ENCODE measurements at places on chromosomes 2 and 18.

GRCh38 chr18:3869848-3870247, 419.9 kb downstream of the TGIF1 start:
- peak; percentile 24 for DNase-seq

- no peak for DNase-seq
These were observed 25.7 kb downstream of the DIS3L2 start for GRCh38 chr2:231987124-231987727.

DNA sequence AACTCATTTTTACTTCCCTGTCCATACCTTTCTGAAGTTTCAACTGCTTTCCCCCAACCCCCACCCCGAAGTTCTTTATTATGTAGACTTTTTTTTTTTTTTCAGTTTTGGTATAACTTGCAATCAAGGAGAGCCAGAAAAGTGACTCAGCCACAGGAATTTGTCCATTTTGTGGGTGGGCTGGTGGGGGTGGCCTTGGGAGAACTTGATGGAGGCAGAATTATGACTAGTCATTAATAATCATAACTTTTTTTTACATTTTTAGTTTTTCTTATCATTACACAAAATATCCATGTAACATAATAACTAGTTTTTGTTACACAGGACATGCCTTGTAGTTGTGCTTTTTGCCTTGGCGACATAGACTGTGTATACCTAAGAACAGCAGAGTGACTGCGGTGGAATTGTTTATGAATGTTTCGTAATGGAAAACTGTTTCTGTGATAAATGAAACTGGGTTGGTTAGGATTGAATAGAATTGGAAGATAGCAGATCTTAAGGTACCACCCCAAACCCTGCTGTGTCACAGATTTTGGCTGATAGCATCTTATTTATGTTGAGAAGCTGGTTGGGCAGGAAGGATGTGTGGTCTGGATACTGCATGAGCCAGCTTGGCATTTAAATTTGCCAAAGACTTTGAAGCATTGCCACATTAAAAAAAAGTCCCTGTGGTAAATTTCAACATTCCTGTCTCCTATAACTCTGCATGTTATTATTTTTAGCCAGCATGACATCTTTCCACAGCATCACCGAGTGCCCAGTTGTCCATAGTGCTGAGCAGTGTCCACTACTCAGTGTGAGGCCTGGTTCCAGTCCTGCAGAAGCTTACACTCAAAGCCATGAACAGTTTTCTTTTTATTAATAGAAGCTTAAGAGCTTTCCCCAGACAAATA, 30.7 kb downstream of the LYPD6B start:
- no peak for DNase-seq

DNA sequence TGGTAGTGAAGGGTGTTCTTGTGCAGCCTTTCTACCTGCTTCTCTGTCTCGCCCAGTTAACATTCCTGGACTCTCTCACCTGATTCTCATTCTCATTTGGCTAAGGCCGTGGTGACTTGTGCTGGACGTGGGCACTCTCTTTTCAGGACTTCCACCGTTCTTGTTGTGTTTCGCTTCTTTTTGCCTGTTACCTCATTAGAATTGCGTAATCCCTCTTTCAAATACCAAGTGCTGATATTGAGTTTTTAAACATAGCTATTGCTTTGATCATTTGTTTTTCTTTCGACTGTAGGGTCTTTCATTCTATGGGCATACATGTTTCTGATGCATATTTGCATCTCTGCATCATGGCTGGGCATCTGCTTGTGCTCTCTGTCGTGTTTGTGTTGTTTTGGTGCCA, 287.0 kb downstream of the ALPK2 start:
- DNase-seq: no peak

DNA sequence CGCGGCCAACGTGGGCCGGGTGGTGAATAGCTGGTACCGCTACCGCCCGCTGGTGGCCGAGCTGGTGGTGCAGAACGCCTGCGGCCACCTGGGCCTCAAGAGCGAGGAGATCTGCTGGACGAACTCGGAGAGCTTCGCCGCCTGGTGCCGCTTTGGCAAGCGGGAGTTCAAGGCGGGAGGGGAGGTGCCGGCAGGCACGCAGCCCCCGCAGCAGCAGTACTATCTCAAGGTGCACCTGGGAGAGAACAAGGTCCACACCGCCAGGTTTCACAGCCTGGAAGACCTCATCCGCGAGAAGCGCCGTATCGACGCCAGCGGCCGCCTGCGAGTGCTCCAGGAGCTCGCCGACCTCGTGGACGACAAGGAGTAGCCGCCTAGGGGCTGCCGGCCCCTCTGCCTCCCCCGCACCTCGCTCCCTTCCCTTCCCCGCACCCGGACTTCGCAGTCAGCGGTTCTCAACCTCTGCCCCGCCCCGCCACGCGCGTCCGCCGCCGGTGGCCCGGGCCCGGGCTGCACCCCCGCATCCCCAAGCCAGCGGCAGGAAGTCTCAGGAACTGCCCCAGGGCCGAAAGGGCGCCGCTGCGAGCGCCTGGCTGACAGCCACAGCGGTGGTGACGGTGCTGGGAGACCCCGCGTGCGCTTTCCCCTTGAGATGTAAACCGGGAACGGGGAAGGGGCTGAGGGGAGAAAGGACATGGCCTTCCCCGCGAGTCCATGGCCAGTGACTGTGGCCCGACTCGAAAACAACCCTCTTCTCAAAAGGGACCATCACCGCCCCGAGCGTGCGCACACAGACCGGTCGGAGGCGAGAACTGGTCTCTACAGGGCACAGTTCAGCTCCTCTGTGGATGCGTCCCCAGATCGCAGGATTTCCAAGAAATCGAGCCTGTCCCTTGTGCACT, 2.2 kb downstream of the LRATD1 start:
- no peak for DNase-seq

DNA sequence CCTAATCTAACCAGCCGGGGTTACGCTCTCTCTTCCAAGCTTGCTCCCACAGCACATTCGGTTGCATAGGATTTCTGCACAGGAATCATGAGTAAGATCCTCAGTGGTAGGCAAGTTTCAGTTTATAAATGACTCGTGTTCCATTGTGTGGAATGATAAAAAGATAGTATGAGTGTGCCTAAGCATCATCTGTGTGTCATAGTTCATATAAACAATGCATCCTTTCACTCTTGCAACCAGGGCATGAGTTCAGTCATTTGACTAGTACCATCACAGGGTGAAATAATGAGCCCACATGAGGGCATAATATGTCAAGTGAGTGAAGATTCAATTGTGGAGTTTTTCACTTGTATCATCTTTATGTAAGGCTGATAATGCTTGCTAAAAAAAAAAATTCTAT, 417.1 kb upstream of the CDH2 start:
- no peak for DNase-seq

DNA sequence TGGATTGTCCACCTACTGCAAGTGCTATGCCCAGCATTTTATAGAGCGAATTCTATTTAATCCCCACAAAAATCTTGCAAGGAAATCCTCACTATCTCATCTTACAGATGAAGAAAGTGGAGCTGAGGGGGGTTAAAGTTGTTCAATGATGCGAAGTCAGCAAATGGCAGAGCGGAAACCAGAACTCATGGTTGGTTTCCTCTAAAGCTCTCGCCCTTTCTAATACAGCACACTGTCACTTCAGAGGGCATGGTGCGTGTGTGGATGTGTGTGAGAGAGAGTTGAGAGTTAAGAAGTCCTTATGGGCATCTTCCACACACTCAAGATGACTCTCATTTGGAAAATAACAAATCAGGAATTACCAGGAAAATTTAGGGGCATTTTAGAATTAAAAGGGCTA, 78.4 kb downstream of the TGFA start:
- DNase-seq: no peak

DNA sequence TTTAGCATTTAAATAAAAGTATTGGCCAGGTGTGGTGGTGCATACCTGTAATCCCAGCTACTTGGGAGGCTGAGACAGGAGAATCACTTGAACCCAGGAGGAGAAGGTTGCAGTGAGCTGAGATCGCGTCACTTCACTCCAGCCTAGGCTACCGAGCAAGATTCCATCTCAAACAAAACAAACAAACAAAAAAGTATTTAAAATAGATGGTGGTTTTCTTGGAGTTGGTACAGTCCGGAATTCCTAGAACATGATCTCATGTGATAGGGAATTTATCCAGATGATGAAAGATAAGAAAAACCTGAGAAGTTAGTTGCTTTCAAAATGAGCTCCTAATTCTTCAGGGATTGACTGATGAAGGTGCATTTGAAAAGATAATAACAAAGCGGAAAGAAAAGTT, 62.0 kb downstream of the BIRC6 start:
- no peak for DNase-seq

GRCh38 chr18:72436401-72436800, 107.7 kb downstream of the CBLN2 start:
- DNase-seq: no peak

DNA sequence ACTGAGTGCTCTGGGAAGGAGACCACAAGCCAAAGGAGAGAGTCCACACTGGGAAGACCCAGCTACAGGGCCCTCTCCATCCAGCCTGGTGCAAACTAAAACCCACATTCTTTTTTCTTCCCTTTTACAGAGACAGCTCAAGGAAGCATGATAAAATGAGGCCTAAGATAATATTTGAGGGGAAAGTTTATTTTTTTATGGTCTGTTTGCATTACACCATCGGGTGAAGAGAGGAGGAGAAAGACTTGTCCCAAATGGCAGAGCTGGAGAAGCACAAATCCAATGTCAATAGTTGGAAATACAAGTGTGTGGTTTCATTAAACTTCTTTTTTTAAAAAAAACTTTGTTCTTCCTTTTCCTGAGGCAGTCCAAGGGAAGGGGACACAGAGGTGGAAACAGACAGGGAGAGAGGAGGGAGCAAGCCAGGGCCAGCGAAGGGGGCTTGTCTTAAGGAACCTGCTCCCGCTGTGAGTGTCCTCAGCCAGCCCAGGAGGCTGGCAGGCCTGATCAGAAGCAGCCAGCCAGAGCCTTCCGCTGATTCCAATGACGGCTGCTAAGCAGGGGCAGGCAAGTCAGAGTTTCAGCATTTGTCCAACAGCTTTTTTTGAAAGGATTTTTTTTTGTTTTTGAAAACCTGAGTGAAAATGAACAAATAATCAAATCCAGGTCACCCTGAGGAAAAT, 203.8 kb upstream of the SIX2 start:
- no peak for DNase-seq

- DNase-seq: no peak
These were observed 108.5 kb upstream of the COL3A1 start for GRCh38 chr2:188865681-188866080.

DNA sequence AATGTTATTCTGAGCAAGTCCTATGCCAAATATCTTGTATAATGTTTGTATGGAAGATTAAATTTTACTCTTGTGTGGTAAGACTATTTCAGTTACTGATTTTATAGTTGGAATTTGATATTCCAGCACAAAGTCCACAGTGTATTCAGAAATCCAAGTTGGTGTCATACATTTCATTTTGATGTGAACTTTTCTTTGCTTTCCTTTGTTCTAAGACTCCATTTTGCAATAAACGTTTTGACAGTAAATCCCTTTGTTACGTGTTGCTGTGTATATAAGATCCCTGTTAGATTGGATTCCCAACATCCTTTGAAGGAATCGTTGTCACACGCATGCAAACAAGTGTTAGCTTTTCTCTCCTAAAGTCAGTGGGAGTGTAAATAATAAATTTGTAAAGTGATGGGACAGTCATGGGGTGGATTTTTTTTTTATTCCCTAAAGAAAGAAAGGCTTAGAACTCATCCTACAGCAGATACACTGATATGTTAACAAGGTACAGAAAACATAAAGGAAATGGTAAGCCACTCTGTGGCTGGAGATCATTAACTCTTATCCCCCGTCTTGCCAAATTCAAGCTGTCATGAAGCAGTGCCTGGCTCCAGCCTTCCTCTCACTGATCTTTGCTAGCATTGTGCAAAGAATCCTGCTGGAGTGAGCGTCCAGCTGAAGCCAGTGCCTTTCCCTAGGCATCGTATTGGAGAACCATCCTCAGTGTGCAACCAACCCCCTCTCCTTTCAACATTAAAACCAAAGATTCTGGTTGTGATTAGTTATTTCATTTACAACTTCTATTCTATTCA, 127.6 kb upstream of the CDCA7 start:
- DNase-seq: no peak

- peak; percentile 2 for DNase-seq
These were observed 357.3 kb downstream of the ZEB2 start for GRCh38 chr2:144162652-144163051.

- no peak for DNase-seq
These were observed 136.1 kb downstream of the MCFD2 start for GRCh38 chr2:46779447-46779941.

- DNase-seq: no peak
These were observed 713.1 kb downstream of the DCDC2C start for GRCh38 chr2:4416431-4416830.

DNA sequence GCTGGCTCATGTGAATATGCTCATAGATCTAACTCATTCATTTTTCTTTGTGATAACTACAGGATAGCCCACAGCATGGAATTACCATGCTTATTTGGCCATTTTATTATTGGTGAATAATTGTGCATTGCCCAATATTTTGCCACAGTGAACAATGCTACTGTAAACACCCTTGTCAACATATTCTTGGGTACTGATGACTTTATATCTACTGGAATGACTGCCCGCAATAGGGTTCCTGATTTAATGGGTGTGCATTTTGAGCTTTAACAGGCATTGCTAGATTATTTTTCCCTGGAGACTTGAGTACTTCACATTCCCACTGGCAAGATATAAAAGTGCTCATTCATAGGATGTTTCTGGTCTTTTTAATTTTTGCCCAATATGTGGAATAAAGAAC, 42.7 kb upstream of the EVA1A start:
- DNase-seq: no peak

DNA sequence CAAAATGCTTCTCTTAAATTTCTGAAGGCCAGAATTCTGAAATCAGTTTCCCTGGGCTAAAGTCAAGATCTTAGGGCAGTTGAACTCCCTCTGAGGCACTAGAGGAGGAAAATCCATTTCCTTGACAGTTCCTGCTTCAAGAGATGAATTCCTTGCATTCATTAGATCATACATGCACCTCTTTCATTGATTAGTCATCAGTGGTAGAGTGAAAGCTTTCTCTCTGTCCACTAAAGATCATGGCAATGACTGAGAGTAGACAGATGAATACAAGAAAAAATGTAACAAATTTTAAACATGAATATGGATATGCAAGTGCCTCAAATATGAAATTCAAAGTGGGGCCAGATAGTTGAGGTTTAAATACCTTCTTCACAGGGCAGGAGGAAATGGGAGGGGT, 693.4 kb upstream of the TMEFF2 start:
- no peak for DNase-seq

- no peak for DNase-seq
These were observed 747.5 kb upstream of the RAB6C start for GRCh38 chr2:129231924-129232323.

- DNase-seq: no peak
These were observed 103.7 kb upstream of the DNMT3A start for GRCh38 chr2:25445464-25445863.

All from HTR-8/SVneo (cell line).